ENCODE measurements at places on chromosomes 12 and 14.

GRCh38 chr12:15702276-15702675, 86.9 kb downstream of the EPS8 start:
- DNase-seq = no peak

DNA sequence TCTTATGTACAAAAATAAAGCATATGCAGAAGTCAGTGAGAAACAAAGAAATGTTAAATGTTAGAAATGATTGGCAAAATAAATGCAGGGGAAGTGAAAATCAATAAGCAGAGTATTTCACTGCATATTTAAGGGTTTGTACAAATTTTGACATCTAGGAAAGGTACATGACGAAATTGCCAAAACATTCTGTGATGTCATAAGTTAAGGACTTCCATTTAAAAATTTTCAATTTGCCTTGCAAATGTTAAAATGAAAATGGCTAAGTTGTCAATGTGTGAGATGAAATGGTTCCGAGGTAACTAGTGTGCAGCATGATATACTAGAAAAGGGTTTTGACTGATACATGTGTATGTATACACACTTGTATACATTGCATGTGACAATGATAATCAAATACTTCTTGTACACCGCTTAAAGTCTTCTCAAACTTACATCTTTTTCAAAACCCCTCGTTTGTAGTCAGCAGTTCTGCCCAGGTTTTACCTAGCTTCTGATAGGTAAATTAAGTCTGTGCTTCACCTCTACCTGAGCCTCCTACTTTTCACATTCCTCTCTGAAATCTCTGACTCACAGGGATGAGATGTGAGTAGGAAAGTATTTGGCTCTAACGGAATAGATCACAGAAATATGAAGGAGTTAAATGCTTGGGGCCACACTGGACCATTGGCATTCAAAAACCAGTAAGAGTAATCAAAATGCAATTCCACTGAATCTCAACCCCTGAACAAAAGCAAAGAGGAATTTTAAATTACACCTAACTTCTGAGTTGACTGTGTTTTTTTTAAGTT, 442.4 kb upstream of the FOXG1 start:
- no peak for DNase-seq

- no peak for DNase-seq
Observed at GRCh38 chr14:45199230-45199629, 53.8 kb downstream of the MIS18BP1 start.

GRCh38 chr12:48446161-48446776, 26.1 kb upstream of the ANP32D start:
- no peak for DNase-seq

GRCh38 chr12:108131035-108131434, 1.9 kb downstream of the WSCD2 start:
- no peak for DNase-seq

DNA sequence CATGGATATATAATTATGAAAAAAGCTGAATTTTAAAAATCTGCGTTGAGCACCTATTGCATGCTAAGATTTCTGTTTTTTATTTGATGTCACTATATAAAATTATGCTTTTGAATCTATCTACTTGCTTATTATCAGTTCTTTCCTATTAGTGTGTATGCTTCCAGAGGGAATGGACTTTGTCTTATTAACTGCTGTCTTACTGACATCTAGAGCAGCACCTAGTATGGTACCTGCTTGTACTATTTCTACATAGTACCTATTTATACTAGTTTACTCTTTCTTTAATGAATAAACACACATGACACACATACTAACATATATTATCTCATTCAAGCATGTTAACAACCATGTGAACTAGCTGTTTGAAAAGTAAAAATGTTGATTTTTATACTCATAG, 38.6 kb upstream of the PIK3C2G start:
- DNase-seq = no peak

- DNase-seq = no peak
Observed at GRCh38 chr12:100382338-100382737, 25.5 kb downstream of the SLC17A8 start.

- DNase-seq = no peak
Observed at GRCh38 chr14:68873376-68873775, 80.5 kb upstream of the ZFP36L1 start.

DNA sequence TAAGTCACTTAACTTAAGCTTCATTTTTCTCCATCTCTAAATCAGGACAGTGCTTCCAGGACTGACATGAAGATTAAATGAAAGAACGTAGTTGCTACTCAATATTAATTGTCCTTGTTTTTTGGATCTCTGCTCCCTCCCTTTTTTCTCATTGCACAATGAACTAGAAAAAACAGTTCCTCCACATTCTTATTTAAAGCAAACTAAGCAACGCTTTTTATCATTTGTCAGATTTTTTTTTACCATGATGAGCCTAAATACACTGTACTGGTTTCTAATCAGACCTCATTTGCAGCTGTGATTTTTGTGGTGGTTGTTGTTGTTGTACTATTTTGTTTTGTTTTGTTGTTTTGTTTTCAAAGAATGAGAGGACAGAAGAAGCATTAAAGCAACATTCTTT, 23.2 kb upstream of the PARP11 start:
- DNase-seq = no peak

DNA sequence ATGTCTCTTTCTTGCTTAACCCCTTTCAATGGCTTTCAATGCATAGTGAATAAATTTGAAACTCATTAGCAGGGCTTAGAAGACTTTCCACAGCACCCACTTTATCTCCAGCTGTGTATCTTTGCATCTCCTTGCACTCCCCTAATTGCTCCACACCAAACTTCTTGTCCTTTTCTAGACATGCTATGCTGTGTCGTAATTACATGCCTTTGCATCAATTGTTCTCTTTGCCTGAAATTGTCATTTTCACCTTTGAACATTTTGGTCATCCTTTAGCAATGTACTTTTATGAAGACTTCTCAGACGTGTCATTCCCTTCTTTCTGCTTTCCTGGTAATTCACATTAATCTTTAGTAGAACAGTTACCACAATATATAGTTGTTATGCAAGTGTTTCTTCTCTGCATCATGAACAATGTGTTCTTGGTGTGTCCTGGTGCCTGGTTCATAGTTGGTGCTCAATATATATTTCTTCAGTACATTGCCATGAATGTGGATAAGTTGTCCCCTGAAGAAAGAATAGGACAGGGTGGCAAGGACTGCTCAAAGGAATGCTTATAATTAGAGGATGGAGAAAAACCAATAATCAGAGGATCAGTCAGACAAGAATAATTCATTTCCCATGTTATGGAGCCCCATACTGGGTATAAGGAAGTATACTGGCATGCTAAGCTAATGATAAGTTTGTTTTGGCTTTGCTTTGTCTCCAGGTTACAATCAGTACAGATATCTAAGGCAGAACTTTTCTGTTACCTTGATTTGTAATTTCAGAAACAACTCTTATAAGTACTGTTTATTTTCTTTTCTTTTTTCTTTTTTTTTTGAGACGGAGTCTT, 27.2 kb downstream of the ARF6 start:
- no peak for DNase-seq

GRCh38 chr14:33586806-33587205, 364.1 kb downstream of the EGLN3 start:
- DNase-seq = no peak

DNA sequence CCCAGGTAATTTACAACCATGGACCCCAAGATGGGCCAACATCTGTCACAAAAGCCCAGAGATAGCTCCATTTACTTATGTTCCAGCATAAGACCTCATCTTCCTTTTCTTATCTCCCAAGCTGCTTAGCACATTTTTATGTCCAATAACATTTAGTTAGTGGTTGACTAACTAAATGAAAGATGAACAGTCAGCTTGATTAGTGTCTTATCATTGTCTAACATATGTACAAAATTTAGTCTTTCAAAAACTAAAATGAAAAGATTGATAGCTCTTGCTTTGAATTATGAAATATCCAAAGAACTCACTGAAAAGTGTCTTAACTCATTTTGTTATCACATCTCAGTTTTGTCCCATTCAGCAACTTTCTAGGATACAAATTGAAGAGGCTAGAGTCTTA, 163.1 kb upstream of the EGLN3 start:
- no peak for DNase-seq

DNA sequence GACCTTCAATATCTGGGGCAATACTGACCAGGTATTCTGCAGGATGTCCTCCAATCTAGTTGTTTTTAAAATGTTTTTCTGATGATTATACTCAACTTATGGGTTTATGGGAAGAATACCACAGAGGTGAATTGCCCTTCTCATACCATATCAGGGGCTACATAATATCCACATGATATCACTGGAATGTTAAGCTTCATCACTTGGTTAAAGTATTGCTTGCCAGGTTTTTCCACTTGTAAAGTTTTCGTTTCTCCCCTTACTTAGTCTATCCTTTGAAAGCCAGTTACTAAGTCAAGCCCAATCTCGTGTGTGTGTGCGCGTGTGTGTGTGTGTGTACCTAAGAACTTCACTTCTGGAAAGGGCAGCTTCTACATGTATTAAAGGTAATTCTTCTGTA, 980.9 kb upstream of the FBXO33 start:
- no peak for DNase-seq

DNA sequence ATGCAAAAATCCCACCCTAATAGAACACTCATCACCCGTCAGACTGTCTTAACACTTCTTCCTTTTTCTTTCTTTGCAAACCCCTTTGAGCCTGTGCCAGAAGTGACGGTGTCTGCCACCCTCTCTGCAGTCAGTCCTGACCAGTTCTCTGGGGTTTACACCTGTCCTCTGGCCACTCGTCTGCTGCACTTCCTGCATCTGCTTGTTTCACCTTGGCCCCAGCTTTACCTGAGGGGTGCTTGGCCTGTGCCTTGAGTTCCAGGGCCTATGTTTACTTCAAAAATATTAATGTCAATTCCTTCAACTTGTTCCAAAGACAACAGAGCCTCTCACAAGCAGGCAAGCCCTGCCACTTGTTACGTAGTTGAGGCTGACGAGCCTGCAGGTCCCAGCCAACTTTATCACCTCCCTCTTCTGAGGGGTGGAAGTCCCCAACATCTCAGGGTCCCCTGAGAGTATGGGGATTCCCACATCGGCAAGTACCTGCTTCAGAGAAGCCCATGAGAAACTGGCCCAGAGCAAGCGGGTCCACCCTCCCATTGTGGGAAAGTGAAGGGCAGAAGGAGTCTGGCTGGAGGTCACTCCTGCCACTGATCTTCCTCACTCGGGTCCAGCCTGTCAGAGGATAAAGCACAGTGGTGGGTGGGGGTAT, 205.4 kb downstream of the DAD1 start:
- no peak for DNase-seq

DNA sequence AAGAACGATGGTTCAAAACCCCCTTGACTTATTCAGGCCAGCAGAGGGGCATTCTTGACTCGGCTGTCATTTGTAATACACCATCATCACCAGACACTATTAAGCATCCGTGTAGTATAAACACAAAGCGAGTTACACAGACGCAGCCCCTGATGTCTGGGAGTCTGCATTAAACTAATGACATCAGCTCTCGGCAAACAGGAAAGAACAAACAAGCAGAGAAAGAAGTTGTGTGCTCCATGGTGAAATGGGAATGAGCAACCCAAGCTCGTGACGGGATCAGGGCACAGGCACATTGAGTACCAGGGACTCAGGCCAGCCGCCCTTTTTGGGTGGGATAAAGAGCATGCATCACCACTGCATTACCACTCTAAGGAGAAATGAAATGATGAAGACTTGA, 460.1 kb downstream of the MED13L start:
- no peak for DNase-seq

DNA sequence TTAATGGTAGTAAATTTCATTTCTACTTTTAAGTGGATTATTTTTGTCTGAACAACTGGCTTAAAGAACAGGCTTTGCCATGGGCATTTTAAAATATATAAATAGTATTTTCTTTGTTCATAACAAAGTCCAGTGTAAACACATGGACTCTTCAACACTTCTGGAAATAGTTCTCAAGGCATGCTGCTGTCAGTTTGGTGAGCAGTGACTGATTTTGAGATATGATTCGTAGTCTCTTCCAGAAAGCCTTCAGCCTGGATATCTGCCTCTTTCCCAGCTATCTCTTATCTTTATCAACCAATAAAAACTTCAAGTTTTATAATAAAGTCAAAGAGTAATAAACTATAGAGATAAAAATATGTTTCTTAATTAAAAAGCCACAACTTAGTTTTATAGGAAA, 110.7 kb downstream of the NAV3 start:
- no peak for DNase-seq

DNA sequence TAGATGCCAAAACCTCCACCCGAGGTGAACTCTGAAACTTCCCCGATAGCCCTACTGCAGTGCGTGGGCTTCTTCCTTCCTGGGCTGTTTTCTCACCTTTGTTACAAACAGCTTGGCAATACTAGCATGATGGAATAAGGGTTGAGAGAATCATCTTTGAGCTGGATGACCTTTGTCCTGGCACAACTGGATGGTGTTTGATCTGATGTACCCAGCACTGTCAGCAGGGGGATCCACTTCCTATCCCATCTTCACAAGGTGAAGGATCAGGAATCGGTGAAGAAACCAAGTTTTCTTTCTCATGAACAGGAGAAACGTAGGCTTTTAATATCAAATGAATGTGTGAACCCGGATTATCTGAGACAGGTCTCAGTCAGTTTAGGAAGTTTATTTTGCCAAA, 19.5 kb upstream of the LRRC10 start:
- DNase-seq = no peak

- no peak for DNase-seq
Observed at GRCh38 chr12:89801284-89801683, 92.6 kb upstream of the ATP2B1 start.

- DNase-seq = peak; percentile 25
Observed at GRCh38 chr12:130796985-130797686, 41.9 kb downstream of the STX2 start.

GRCh38 chr12:94458877-94459727, 565 bp downstream of the CEP83 start:
- DNase-seq = peak; percentile 0

DNA sequence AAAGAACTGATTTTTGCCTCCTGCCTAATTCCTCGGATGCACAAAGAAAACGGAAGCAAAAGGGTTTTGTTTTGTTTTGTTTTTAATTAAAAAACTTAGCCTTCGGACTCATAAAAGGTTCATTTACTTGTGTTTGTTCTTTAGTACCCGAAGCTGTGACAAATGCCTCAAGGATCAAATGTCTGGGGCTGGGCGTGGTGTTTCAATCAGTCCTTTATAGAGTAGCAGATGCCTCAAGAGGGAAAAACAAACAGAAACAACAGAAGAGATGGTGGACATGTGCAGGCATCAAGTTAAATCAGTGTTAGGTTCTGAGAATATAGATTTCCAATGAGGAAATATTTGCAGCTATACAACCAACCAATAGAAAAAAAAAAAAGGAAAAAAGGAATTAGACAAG, 1.6 kb upstream of the WIF1 start:
- no peak for DNase-seq

DNA sequence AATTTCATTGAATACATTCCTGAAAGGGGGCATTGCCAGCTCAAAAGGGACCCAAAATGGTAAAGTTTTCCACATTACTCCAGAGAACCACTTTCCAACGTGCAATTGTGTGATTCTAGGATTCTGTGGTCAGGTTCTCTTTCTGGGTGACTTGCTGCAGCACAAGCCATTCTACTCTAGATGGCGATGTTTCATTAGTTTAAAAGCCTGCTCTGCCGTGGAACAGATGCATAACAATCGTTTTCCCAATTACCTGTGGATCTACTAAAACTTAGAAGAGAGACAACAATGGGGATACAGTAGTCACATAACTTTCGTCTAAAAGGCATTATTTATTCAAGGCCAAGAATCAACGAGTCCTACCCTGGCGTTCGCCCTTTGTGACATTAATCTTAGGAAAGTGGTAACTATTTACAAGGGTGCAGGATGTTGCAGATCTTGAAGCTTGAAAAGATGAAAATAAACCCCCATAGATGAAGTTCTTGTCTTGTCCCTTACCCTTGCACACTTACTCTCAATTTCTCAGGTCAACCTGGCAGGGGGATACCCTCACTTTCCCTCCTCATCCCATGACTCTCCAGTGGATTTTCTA, 400.9 kb downstream of the SNAPC1 start:
- no peak for DNase-seq

All from activated CD4-positive, alpha-beta T cell treated with anti-CD3 and anti-CD28 coated beads for 4 hours (primary cell).